Breast epithelium (tissue), 4 donors: ENCODE measurements at places on chromosomes 3 and 15.
A peak's percentile ranks its signal among the peaks of the same experiment; 100 is the strongest.

DNA sequence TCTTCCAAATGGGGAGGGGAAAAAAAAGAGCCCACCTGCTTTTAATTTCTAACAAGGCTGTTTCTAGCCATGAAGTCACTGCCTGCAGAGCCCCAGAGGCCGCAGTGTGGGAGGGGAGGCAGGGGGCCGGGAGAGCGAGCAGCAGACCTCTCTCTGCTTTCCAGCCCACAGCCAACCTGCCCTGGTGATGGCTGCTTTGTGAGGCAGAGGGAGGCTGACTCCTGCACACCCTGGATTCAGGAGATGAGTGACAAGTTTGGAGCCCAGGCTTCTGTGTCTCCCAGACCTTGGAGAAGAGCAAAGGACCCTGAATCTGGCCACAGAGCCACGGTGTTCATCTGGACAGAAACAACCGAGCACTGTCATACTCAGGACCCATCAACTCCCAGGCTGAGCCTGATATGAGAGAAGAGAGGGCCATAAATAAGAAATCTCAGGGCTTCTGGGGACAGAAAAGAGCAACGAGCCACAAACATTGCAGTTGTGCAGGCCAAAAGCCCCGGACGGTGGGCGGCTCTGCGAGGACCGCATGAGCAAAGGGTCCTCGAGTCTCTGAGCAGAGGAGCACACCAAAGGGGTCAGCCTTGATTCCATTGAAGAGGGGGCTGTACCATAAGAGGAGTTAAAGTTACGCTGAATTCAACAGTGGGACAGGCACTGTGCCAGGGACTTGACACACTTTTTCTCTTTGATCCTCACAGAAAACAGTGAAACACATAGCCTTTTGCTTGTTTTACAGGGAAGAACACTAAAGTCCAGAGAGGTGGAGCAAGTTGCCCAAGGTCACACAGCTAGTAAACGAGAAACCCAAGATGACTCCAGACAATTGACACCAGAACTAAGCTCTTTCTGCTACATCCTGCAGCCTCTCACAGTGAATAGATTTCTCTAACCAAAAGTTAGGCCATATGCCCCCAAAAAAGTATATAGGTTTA is 97.2 kb downstream of the SEMA5B start:
- no peak overlapping the region for H3K27ac ChIP-seq
- no peak for DNase-seq
- H3K36me3 ChIP-seq, result no peaks in the 10 kb centered on the region
- H3K4me1 ChIP-seq, result no peaks in the 10 kb centered on the region

- peak overlapping the region; percentile 71 for H3K27ac ChIP-seq
- no peaks in the 10 kb centered on the region for H3K27me3 ChIP-seq
- H3K36me3 ChIP-seq, result no peaks in the 10 kb centered on the region
- H3K4me3 ChIP-seq, result no peak overlapping the region
Observed at GRCh38 chr15:63857461-63857856, 23.7 kb upstream of the HERC1 start.

DNA sequence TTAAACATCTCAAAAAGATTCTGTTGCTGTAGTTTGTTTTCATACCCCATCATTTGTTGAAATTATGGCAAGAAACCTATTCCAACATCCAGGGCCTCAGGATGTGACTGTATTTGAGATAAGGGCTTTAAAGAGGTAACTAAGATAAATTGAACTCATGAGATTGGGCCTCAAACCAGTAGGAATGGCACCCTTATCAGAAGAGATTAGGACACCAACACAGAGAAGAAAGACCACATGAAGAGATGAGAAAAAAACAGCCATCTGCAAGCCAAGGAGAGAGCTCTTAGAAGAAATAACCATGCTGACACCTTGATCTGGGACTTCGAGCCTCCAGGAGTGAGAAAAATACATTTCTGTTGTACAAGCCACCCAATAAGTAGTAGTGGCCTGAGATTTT is 157.7 kb downstream of the CGGBP1 start:
- no peak for DNase-seq
- no peaks in the 10 kb centered on the region for H3K27me3 ChIP-seq
- no peak overlapping the region for H3K27ac ChIP-seq

DNA sequence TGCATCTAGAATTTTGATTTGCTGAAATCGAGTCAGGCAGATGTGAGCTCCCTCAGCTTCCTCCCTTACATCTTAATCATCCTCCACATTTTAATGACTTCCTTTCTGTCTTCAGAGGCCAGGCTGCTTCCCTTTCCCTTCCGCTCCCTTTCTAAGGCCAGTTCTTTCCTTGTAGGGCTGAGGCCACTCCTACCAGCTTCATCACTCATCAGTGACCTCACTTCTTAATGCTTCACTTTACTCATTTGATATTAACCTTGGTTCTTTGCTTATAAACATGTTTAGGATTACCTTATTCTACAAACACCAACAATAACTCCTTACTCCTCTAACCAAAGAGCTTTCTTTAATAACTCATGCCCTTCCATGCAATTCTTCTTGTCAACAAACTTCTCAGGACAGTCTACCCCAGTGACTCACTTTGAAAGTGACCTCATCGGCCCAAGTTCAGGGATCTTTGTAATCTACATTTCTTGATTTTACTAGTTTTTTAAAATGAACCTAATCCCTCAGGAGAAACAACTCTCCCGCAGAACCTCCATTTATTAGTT is 23.9 kb downstream of the ILDR1 start:
- no peaks in the 10 kb centered on the region for H3K36me3 ChIP-seq
- H3K27ac ChIP-seq, result no peak overlapping the region
- no peak for DNase-seq
- H3K27me3 ChIP-seq, result no peaks in the 10 kb centered on the region
- no peaks in the 10 kb centered on the region for H3K4me1 ChIP-seq

- no peak overlapping the region for H3K4me3 ChIP-seq
- no peaks in the 10 kb centered on the region for H3K36me3 ChIP-seq
- no peak for DNase-seq
Observed at GRCh38 chr3:57043518-57043917, 16.9 kb upstream of the SPATA12 start.

GRCh38 chr15:60858511-60859070 is 370.5 kb downstream of the RORA start:
- no peaks in the 10 kb centered on the region for H3K4me1 ChIP-seq
- H3K4me3 ChIP-seq, result no peak overlapping the region
- no peaks in the 10 kb centered on the region for H3K36me3 ChIP-seq
- H3K27me3 ChIP-seq, result no peaks in the 10 kb centered on the region
- no peak for DNase-seq
- no peak overlapping the region for H3K27ac ChIP-seq

DNA sequence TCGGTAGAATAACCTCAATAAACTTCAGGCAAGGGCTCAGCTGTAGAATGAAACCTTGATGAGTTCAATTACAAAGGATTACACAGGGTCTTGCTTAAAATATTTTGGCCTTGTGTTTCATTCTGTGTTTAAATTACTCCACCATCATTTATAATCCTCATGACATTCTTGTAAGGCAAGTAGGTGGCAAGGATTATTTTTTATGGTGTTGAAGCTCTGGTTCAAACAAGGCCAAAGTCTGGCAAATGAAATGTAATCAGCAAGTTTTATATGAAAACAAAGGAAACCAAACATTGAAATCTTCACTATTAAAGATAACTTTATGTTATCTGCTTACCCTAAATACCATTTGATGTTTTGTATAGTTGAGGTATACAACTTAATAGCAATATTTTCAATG is 221.3 kb upstream of the HES1 start:
- H3K36me3 ChIP-seq, result no peaks in the 10 kb centered on the region
- H3K4me3 ChIP-seq, result no peak overlapping the region
- no peaks in the 10 kb centered on the region for H3K4me1 ChIP-seq
- H3K27me3 ChIP-seq, result no peaks in the 10 kb centered on the region
- no peak for DNase-seq

DNA sequence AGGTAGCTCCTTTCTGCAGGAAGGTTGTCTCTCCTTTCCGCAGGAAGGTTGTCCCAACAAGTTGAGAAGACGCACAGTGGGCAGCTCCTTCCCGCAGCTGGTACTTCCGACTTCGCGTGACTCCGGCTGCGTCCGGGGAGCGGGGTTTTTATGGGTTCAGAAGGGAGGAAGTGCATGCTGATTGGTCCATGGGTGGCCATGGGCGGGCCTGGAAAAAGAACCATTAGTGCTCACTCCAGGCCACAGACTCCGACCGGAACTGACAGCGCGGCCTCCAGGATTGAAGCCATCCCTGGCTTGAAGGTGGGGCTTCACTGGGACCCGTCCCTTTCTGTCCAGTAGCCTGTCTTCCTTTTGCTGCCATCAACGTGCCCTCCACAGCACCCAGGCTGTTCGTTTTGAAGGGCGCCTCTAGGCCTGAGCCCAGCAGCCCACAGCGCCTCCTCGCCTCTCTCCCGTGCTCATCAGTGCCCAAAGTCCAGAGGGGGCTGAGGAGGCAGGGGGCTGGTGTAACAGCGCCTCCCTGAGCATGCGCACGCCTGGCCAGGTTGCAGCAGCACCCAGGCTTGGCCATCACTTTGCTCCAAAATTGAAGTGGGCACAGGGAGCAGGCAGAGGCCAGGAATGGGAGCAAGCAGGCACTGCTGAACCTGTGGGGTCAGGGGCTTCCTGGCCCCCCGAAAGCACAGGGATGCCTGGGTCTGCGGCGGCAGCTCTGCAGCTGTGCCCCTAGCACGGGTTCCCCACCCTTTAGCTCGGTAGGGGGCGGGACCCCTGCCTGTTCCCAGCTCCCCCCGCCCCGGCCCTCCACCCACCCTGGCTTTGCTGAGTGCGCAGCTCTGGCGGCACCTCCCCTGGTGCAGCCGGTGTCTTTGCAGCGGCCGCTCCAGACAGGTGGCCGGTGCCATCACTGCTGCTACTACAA is 330.6 kb upstream of the MCTP2 start:
- no peak overlapping the region for H3K27ac ChIP-seq
- no peaks in the 10 kb centered on the region for H3K4me1 ChIP-seq
- H3K27me3 ChIP-seq, result no peaks in the 10 kb centered on the region
- no peaks in the 10 kb centered on the region for H3K36me3 ChIP-seq
- DNase-seq, result no peak
